ENCODE measurements at places on chromosomes 5 and 9.

DNA sequence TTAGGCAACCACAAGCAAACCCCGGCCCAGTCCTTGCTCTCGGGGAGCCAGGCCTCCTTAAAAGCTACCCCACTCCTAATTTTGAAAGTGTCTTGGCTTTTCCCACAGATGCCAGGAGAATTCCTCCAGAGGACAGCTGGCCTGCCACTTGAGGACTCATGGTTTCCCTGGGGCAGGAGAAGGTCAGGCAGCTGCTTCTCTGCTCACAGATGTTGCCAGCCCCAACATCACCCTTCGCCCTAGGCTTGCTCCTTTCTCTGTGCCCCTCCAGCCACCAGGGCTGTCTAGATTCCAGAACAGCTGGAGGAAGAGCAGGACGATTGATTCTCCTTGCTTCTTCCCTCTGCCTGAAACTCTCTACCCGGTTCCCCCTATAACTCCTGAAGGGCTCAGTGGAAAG lies 8.5 kb downstream of the GGTA1 start:
- DNase-seq, result no peak

GRCh38 chr9:115668521-115668920 lies 485.1 kb upstream of the PAPPA start:
- no peak for DNase-seq

DNA sequence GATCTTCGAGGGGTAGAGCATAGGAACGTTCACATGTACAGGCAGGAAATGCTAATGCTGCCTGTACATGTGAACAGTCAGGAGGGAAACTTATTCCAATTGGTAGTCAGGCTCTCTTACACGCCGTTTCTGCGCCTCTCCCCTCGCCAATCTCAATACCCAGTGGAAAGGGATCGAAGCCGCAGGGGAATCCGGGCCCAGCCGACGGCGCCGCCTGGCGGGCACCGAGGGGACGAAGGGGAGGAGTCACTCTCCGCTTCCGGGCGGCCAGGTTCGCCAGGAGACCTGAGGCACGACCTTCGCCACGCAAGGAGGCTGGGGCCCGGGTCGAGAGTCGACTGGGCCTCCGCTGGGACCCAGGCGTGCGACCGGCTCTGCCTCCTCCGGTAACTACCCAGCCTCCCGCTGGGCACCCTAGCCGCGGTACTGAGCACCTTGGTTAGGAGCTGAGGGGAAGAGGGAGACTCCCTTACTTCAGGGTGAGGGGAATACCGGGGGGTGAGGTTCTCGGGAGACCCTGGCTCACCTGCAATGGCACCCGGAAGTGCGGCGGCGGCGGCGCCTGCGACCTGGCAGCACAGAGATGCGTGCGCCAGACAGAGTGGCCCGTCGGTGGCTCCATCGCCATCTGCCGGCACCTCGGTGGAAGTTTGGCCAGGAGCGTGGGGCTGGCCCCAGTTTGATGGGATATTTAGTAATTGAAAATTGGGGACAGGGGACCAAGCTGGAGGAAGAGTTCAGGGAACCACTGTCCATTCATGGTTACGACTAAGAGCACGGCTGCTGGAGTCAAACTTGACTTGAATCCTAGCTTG lies at the start of gene PIGO:
Gene PIGO, minus strand, starts transcription at position 557 of the 815 bp plus-strand sequence. CDS start 1,026 bp downstream, outside the sequence.
- DNase-seq, result peak; percentile 86

DNA sequence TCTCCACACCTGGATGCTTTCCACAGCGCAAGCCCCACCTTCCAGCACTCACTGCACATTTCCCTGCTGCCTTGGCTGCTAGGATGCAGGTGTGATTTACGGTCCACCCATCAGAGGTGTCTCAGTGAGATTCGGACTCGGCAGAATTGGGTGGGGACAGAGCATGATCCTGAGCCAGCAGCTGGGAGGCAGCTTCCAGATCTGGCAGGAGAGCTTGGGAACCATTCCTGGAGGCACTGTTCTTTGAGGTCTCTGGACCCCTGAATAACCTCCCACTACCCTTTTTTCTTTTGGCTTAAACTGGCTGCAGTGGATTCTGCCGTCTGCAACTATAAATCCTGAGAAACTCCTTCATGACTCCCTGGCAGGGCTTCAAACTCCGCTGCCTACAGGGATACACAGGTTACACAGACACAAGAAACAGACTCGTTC lies 99.6 kb upstream of the PHYKPL start:
- no peak for DNase-seq

DNA sequence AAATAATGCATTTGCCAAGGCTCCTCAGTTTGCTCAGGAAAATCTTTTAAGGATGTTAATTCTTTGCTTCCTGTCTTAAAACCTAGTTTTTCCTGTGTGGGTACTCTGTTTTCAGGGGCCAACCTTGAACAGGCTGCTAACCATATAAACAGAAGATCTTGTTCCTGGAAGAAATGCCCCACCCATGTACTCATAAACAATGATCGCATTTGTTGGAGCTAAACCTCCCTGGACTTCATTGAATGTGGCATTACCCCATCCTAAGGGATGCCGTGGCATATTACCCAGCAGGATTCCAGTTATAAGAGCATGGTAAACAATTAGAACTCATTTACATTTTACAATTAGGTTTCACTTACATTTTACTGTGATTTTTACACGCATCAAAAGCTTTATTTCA lies 436.0 kb downstream of the ZNF608 start:
- DNase-seq, result no peak

DNA sequence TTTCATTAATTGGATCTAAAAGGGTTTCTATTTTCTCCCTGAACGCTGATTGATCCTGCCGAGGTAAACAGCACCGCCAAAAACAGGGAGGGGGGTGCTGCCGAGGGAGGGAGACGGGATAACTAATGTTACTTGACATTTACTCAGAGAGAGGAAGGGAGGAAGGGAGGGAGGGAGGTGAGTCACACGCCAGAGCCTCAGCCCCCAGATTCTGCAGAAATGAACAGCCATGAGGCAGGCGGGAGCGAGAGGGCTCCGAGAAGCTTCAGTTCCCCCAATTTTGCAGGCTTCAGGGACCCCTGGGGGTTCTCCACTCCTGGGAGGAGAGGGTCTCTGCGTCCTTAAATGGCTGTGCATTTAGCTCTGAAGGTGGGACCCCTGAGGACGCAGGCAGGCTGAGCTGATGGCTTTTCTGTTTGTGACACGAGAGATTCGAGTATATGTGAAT lies 59.1 kb upstream of the IER5L start:
- DNase-seq, result no peak

GRCh38 chr5:9707732-9708462 lies 77.7 kb upstream of the TAS2R1 start:
- DNase-seq, result no peak

DNA sequence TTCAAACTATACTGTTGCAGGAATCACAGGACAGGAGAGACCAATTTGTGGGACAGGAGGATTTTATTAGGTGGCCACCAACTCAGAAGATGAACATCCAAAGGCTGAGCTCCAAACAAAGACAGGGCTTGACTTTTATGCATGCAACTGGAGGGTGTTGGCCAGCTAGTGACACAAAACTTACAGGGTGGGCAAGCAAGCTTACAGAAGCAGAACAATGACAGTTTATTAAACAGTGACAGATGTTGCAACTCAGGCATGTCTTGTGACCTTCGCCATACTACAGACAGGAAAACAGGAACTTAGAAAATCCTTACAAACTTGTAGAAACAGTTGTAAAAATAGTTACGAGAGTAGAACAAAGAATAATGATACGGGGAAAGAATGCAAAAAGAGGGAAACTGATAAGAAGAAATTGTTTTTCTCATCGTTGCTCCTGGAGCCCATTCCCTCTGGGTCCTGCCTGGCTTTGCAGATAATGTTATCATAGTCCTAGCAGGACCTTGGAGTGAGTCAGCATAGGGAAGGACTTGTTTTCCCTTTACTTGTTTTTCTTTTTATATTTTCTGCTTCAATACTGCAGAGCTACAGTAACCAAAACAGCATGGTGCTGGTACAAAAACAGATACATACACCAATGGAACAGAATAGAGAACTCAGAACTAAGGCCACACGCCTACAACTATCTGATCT lies 2083.0 kb upstream of the ACO1 start:
- DNase-seq, result no peak

- no peak for DNase-seq
Observed at GRCh38 chr9:38467404-38467803, 43.1 kb upstream of the IGFBPL1 start.

DNA sequence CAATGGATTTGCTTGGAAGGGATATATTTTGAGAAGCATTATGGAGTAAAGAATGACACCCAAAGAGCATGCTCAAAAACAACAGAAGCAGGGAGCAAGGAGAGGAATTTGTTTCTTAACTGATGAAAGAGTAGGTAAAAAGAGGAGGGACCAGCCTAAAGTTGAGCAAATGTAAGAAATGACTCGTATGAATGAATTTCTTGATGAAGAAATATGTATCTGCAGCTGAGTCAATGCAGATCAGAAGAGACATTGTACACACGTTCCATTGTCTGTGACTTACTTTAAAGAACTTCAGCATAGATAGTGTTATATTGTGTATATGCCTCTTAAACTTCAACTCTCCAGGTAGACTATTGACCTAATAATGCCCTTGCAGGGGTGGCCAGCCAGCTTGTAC lies 112.7 kb upstream of the NREP start:
- DNase-seq, result no peak

DNA sequence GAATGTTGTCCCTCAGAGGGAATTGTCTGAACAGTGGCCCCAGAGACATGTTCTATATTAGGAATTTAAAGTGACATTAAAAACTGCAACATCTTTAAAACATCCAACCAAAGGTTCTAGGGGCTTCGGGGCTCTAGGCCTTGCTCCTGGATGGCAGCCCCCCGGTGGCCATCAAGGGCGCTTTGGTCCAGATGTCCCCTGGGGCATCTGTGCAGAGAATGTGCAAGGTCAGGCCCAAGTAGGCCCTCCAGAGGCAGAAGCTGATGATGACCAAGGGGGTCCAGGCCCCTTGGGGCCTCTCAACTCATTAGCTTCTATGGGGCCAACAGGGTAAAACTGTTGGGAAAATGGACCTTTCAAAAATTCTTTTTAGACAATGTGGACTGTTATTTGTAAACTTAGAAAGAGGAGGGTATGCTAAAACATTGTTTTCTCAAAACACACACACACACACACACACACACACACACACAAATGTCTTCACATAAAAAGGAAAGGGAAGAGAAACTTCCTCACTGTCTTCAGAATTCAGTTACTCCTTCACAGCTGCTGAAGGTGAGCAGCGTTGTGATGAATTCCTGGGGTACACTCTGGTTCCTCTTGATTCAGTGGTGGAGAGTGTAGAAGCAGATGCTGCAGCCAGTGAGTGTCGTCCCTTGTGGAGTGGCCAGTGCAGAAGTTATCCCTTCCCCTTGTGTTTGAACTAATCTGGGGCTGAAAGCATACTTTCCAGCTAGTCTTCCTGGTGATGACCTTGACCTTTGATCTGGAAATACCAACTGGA lies 125.2 kb downstream of the WDR41 start:
- no peak for DNase-seq

DNA sequence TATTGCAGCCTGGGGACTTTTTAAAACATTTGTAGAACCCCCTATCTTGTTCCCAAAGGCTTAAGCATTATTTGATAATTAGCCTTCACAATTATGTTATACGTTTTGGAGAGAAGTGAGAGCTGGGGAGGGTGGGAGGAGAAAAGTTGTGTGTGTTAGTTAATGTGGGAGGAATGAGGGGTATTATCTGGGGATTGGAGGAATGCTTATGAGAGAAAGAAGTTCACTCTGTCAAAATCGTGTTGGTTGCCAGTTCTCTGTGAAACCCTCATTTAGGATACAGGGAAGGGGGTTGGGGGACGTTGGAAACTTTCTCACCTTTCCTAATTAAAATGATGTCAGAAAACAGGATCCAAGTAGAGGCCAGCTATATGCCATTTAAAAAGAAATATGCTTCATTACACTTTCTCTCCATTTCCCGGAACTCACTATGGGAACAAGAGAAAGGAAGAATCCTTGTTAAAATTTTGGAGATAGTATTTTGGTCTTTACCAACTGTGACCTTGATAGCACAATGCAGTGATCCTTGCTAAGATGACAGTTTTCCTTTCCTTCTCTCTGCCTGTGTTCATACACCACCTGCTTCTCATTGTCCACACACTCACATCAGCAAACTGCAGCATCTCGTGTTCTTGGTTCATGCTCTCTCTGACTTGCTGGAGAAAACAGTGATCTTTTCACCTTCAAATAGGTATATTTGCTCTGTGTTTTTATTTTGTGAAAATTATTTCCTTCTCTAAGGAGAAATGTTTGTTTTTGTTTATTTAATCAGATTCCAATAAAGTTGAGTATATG lies 336.7 kb upstream of the CLINT1 start:
- DNase-seq, result no peak

- DNase-seq, result no peak
Observed at GRCh38 chr5:21910731-21911130, 942.4 kb downstream of the CDH12 start.

DNA sequence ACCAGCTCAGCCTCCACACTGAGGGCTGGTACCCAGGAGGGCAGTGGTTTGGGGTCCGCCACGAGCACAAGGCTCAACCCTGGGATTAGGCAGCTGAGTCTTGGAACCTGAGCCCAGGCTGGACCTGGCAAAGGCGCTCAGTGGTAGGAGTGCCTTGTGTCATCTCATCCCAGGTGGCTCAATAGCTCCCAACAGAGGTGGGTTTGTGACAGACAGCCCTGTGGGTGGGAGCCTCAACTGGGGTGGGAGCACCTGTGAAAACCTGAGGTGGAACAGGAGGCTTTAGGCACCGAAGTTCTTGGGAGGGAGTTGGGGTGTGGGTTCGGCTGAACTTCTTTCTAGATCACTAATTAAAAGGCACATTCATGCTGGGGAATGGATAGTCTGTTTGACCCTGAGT lies 35.2 kb upstream of the SMU1 start:
- DNase-seq, result no peak

- DNase-seq, result no peak
Observed at GRCh38 chr9:88235615-88236014, 97.3 kb upstream of the SPATA31C2 start.

GRCh38 chr5:75277463-75277862 lies 40.8 kb upstream of the ANKRD31 start:
- no peak for DNase-seq

DNA sequence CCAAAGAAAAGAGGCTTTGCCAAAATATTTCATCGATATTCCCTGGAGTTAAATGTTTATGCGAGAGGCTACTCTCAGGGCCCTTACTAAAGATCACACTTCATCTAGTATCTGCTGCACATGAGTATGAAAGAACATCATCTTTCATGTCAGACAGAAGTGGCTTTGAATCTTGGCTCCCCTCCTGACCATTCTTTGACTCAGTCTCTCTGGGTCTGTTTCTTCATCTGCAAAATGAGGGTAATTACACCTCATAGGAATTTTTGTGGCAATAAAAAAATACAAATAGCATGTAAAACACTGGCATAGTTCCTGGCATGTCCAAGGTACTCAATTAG lies 58.1 kb downstream of the SLIT3 start:
- DNase-seq, result no peak

GRCh38 chr5:5767286-5767928 lies 344.9 kb downstream of the ICE1 start:
- DNase-seq, result no peak
